Amygdala (tissue), 56 donors: ENCODE measurements at places on chromosomes 1 and 21.
A peak's percentile ranks its signal among the peaks of the same experiment; 100 is the strongest.

DNA sequence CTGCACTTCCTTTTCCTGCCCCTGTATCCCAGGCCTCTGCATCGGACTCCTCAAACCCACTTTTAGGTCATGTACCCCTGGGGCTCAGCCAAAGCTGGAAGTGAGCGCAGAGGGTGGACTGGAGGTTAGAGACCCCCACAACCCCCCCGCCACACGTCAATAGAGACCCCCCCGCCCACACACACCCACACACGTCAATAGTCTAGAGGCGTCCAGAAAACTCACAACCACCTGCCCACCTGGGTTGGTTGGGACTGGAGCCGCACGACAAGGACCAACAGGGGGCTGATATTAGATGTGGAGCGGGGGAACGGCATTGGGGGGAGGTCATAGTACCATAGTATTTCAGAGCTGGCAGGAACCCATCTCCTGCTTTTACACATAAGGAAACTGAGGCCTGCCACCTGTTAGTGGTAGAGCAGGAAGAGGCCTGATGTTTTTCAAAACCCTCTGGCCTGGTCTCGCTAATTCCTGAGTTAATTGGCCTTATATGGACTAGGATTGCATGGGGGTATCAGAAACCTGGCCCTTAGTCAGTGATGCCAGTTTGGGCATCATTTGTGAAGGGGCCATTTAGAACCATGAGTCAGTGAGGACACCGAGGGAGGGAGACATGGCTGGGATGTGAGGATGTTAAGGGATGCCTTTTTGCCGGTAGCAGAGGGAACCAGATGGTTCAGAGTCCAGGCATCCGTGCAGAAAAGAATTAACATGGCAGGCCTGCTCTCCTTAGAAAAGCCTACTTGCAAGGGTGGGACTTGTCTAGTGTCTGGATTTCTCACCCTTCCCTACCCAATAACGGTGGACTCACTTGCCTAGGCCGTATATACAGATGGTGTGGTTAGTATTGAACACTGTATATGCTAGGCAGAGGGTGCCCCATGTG, 1.1 kb downstream of the NENF start:
- DNase-seq = peak; percentile 20

DNA sequence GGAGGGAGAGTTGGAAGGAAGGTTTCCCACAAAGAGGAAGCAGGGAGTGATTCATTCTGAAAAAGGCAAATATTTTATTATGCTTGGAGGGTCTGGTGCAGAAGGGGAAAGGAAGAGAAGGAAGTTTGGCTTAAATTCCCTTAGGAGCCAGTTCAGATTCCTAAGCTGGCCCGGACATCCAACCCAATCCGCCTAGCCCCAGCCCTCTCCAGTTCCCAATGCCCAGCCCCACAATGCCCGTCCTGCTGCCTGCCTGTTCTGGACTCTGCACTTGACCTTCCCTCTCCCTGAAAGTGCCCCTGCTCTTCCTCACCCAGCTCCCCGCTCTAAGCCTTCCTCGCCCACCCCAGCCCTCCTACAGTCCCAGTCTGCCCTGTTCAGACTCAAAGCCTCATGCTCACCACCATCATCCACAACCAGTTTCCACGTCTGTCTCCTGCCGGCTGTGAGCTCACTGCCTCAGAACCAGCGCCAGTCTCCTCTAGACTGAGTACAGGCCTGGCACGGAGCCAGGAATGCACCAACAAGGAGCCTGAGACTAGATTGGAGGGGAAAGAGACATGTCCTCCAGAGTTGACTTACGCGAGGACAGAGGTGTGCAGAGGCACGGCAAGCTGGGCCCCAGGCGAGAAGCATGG, 18.9 kb downstream of the CAPN2 start:
- DNase-seq = peak; percentile 22

- DNase-seq = peak; percentile 80
Observed at GRCh38 chr1:41618066-41618825, 133.8 kb upstream of the EDN2 start.

DNA sequence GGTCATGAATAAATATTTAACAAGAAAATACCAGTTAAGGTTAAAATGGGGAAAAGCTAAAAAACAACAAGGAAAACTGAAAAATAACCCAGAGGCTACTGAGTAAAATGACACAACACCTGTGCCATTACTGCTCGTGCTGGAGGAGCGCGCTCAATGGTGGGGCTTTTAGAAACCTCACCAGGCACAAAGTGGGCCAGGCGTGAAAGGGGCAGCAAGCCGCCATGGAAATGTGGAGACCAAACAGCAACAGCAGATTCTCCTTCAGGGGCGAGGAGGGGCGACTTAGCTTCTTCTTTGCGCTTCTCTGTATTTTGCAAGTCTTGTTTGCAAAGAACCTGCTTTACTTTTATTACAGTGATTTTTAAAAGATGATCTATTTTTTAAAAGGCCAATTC, 18.9 kb upstream of the SPATC1L start:
- DNase-seq = no peak

GRCh38 chr1:28595412-28596191, 3.5 kb downstream of the RAB42 start:
- DNase-seq = no peak

DNA sequence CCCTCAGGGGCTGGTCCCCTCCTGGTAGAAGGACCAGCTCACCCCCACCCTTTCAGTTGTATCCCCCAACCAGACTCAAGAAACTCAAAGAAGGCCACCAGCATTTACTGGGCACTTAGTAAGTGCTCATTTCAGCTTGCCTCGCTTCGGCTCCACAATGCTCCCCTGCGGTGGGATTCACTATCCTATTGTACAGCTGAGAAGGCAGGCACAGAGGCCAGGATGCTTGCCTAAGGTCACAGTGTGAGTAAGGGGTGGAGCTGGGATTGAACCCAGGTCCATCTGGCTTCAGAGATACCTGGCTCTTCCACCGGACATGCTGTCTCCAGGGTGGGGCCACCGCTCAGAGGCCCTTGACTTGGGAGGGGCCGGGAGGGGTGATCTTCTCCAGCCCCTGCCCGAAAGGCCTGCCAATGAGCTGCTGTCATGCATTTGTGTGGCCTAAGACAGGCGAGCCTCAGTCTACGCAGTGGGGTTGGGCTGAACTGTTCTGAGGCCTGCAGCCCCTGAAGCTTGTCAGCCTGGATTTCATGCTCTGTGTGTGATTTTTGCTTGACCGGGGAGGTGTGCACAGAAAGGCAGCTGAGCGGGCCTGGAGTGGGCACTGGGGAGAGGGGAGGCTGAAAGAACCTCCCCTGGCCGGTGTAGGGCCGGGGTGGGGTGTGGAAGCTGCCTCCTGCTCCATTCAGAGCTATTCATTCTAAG, 48.1 kb downstream of the DMRTB1 start:
- no peak for DNase-seq

- DNase-seq = no peak
Observed at GRCh38 chr1:42838482-42839190, 7.8 kb upstream of the ZNF691 start.

DNA sequence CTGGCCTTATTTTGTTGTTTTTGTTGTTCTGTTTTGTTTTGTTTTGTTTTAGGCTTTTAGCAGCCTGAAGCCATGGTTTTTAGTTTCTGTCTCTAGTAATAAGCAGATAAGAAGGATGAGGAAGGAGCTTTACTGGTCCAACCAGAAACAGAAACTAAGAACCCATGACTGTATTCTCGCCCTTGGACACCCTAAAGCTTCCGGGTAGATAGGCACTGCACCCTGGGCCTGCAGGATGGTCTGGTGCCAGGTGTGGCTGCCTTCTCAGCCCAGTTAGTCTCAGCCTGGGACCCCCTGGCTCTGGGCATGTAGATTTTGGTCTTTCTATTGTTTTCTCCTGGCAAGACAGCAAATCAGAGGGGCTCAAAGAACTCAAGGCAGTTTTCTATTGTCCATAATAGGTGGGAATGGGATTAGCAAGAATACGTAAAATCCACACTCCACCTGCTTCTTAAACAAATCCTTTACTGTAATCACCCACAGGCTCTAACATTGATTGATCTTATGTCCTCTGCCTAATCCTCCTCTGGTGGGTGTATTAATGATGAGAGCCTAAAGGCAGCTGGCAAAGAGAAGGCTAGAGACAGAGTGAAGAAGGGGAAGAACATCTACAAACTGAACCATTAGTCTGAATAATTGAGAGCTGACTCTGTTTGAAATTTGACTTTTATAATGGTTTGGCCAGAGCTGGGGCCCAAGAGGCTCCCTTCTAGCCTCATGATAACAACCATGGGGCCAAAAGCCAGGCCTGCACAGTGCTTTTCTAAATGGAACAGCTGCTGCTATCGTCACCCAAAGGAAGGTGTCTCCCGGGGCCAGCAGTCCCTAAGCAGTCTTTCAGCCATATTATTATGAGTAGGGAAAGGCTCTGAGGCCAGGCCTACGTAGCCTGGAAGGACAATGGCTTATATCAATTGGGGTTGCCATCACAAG, 106.8 kb upstream of the ATP1A1 start:
- no peak for DNase-seq

DNA sequence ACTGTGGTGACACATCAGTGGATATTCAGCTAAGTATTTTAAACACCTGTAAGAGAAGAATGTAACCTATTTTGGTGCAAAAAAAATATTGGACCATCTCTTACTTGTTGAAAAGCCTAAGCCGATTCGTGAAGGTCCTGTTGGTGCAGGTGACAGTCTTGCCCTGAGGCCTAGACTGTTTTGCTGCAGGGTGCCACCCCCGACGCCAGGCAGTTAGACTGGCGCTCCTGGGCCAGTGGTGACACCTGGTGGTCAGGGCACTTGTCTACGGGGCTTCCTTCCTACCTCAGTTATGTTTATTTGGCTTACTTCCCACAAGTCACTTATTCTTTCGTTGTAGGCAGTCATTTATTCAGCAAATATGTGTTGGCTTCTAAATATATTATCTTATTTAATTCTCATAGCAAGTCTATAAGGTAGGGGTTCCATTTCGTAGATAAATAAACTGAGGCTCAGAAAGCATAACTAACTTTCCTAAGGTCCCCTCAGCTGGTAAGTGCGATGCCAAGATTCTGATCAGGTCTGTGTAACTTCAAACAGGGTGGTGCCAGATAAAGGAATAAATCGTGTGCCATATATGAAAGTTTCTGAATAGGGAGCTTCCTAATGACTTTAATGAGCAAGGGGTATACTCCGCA, 1.9 kb downstream of the EEIG2 start:
- DNase-seq = no peak

DNA sequence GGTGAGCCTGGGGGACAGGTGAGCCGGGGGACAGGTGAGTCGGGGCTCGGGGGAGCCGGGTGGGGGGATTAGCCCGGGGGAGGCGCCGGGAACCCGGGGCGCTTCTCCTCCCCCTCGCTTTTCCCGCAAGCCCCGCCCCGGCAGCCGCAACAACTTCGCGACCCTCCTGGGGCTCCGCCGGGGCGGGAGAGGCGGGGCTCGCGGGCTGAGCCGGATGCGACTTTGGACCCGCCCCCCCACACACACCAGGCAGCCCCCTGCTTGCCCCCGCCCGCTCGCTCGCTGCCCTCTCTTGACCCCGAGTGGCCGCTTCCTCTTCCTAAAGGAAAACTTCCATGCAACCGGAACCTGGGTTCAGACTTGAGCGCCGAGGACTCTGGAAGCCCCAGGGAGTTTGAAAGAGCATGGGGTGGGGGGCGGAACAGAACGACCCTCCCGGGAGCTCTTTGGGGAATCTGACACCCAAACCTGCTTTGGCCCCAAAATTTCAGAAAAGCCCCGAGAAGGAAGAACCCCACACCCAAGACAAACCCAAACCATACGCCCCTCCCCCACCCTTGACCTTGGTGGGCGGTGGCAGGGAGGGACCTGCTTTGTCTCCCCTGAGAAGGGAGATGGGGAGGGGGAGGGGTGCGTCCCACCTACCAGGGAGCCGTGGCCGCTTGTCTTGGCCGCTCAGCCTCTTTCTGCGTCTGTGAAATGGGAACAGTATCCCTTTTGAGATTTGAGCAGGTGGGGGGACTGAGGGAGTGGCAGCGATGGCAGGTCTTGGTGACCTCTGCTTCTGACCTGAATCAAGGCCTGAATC, 550 bp downstream of the ARHGEF16 start:
- no peak for DNase-seq

DNA sequence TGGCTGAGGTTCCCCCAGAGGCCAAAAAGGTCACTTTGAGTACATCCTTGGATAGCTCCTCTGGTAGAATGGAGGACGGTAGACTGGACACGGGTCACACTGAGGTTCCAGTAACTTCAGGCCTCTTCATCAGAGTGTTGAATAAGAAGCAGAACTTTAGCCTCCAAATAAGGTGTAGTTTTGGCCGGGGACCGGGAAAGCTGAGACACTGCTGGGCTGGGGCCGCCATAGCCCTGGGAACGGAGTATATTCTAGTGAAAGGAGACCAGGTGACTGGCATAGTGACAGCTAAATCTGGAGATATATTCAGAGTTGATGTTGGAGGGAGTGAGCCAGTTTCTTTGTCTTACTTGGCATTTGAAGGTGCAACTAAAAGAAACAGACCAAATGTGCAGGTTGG, 84.1 kb downstream of the EVA1C start:
- no peak for DNase-seq

DNA sequence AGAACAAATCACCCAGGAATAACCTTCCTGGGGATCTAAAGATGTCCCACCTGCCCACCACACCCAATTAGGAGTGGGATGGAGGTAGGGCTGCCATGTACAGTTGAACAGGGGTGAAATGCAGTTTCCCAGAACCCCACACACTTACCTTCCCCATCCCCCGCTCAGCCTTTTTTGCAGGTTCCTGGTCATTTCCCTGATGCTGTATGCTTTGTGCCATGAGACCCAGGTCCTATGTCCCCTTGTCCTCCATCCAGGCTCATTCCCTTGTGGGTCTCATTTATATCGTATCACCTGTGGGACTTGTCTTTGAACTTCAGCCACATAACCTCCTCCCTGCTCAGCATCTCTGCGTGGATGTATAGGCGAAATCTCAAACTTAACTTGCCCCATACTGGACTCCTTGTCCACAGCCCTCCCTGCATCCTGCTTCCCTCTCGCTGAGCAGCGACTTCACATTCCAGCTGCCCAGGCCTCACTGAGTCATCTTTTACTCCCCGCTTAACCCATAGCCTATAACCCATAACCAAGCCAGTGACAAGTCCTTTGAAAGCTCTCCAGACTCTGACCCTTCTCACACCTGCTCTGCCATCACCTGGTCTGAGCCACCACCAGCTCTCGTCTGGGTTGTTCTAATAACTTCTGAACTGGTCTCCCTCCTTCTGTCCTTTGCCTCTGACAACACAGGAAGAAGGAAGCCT, 4.7 kb downstream of the LDLRAD2 start:
- no peak for DNase-seq

- DNase-seq = no peak
Observed at GRCh38 chr21:15401331-15401730, 328.5 kb upstream of the USP25 start.

DNA sequence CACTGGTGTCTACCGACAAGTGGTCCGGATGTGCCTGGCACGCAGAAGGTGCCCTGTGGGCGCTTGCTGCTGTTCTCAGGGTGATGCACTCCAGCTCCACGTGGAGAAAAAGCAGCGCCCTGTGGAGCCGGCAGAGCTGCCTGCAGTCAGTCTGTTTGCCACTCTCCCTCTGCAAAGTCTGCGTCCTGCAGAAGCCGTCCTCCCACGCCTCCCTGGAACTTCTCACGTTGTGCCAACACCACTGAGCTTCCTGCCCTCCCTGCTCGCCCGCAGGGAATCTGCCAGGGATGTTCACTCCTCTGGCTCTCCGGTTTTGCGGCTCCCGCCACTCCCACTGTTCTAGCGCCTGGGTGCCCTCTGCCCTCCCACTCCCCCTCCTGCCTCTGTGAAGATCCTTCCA, 19.8 kb upstream of the UBXN10 start:
- DNase-seq = no peak
